ENCODE measurements at places on chromosomes 6 and 20.

- DNase-seq = no peak
Observed at GRCh38 chr6:167210375-167211294, 52.9 kb upstream of the GPR31 start.

DNA sequence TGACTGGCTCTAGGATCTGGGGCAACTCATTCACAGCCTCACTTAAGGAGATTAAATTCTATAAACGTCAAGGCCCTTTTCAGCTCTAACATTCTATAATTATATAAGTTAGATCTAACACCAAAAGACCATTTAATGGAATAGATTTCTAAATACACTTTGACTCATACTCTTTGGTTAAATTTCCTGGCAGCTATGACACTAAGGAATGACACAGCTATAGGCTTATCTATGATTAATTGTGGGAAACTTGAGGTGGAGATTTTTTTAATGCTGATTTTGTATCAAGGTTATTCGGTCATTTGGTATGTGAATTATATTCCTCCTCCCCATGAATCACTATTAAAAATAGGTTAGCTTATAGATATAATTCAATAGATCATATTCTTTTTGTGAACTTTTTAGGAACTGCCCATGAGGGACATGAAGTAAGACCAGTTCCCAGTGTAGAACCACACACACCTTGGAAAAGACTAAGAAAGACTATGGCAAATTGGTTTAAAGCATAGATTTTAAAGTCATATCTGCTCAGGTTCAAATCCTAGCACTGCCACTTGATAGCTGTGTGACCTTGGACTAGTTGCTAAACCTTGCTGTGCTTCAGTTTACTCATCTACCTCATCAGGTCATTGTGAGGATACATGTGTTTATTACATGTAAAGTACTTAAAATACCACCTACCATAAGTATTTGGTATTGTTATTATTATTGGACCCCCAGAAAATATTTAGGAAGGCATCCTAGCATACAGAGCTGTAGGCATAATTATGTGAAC is 116.0 kb downstream of the CRYBG1 start:
- no peak for DNase-seq

DNA sequence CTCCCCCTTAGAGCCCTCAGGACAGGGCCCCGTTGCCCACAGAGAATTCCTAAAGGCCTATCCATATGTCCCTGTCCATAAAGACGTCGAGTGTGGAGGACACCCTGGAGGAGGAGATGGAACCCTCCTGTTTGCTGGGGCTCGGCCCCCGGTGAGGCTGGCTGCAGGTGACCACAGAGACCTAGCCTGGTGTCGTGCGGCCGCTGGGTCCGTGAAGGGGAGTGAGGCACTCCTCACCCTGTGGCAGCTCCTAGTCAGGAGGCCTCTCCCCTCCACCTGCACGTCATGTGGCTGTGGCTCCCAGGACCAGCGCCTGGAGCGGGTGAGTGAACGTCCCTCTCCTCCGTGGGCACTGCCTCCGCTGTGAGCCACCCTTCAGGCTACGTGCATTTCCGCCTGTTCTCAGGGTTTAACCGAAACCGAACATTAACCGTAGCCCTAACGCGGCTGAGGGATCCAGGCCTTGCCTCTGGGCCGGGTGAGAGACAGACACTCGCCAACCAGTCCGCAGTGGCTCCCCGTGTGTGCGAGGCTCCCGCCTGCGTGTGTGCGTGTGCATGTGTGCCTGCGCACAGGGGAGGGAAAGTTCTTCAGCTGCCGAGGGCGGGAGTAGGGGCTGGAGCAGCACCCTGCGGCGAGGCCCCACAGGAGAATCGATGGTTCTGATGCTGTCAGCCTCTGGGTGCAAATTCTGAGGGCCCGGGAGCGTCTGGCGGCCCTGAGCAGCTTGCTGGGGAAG is 5.9 kb upstream of the TCEA2 start:
- DNase-seq = no peak

DNA sequence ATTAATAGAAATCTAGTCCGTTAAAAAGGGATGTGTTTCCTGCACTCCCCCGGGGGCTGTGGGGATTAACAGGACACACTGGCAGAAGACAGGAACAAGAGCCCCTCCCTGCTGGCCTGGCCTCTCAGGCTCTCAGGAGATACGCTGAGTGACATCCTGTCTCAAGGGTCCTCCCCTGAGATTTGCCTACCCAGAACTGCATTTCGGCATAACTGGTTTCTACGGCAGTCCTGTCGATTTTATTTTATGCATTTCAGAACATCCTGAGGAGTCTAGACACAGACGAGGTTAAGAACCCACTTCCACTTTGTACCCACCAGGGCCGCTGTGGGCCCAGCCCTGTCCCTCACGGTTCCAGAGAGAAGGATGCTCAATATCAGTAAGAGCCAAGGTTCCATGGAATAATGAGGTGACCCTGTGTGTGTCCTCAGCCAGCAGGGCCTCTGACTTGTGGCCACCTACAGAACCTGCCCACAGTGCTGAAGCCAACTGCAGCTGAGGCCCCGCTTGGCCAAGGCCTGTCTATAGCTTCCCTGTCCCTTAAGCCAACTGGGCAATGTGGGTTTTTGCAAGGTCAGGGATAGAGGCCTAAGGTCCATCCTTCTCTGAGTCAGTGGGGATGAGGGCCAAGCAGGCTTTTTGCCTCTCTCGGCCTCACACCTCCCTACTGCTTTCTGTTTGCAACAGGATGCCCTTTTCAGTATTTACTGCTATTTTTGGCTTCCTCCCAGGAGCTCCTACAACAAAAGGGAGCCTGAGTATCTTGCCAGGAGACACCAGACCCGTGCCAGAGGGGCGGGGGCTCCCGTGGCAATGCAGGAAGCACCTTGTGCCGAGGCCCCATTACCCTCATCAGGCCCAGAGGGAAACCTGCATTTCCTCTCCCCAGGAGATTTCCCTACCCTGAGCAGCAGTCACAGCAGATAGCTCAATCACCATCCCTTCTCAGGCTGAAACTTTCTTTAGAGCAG is 14.7 kb downstream of the UQCC2 start:
- no peak for DNase-seq

- DNase-seq = peak; percentile 23
Observed at GRCh38 chr6:6407071-6407741, 86.7 kb upstream of the F13A1 start.

DNA sequence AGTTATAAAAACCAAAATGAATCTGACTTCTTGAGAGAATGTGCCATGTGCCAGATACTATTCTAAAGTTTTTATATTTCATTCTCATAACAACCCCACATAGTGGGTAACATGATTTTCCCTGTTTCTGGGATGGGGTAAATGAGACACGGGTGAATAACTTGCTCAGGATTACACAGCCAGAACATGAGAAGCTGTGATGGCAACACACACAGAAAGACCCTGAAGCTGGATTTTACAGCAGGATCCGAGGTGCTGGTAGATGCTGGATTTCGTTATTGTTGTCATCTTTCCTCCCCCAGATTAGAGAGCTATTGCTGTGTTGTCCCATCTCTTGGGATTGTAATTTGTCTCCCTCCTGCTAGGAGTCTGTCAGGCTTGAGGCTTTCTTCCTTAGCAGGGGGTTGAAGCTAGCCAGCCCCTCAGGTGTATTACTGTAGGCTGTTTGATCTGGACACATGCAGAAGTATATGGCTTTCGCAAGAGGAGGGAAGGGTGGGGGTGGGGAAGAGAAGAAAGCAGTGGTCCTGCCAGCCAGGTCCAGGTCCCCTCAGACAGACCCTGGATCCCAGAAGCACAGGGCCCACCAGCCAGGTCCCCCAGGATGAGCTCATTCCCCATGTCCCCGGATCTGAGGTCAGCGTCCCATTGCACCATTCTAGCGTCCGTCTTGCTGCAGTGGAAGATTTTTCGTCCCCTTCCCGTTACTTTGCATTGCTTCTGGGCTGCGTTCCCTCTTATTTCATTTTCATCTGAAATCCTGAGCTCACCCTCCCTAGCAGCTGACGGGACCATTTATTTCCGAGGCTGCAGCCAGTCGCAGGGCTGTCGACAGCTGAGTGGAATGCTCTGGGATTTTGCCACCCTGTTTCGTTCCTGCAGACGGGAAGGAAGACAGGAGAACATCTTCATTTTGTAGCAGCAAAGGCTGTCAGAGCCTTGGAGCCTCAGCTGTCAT is 7.3 kb upstream of the KCNG1 start:
- no peak for DNase-seq

- DNase-seq = no peak
Observed at GRCh38 chr20:45408646-45409213, 641 bp downstream of the DBNDD2 start.

- no peak for DNase-seq
Observed at GRCh38 chr6:99882128-99882702, 111.8 kb downstream of the MCHR2 start.

DNA sequence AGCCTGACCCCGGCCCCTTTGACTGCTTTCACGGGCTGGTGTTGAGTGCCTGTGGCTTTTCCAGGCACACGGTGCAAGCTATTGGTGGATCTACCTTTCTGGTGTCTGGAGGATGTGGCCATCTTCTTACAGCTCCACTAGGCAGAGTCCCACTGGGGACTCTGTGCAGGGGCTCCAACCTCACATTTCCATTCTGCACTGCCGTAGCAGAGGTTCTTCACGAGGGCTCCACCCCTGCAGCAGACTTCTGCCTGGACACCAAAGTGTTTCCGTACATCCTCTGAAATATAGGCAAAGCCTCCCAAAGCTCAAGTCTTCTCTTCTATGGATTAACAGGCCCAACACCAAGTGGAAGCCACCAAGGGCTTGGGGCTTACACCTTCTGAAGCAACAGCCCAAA is 691.5 kb upstream of the POU3F2 start:
- no peak for DNase-seq

- DNase-seq = no peak
Observed at GRCh38 chr20:63542696-63543095, 4.9 kb downstream of the SRMS start.

GRCh38 chr6:95518630-95519227 is 58.6 kb upstream of the MANEA start:
- DNase-seq = no peak

- DNase-seq = no peak
Observed at GRCh38 chr6:162099685-162100084, 627.9 kb downstream of the PRKN start.

- DNase-seq = no peak
Observed at GRCh38 chr6:98056955-98057354, 773.9 kb upstream of the MMS22L start.

DNA sequence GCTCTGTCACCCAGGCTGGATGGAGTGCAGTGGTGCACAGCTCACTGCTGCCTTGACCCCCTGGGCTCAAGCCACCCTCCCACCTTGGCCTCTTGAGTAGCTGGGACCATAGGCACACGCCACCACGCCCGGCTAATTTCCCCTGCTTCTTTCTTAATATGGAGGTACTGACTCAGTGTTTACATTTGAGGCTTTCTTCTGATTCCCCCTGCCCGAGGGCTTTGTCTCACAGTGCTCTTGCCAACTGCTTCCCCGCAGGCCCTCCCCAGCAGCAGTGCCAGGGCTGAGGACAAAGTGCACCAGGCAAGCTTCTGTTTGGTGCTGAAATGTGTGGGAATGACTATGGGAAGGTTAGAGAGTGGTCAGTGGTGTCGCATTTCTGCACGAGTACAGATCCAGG is 34.8 kb downstream of the NR2E1 start:
- DNase-seq = no peak

DNA sequence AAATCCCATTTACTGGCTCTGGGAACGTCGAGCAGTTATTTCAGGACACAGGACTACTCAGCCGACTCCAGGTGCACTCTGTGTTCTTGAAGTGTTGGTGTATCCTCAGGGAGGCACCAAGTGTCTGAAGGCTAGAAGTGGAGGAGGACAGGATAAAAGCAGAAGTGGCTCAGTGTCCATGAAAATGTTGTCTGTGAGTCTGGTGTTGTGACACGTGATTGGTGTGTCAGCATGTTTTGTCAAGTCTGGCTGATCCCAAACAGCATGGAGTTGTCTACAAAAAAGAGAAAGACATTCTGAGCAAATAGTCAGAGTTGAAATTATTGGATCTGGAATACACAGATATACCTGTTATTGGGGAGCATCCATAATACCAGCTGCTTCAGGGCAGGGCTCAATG is 30.3 kb downstream of the SCGN start:
- DNase-seq = no peak

- no peak for DNase-seq
Observed at GRCh38 chr6:26743157-26743821, 83.7 kb upstream of the ZNF322 start.

DNA sequence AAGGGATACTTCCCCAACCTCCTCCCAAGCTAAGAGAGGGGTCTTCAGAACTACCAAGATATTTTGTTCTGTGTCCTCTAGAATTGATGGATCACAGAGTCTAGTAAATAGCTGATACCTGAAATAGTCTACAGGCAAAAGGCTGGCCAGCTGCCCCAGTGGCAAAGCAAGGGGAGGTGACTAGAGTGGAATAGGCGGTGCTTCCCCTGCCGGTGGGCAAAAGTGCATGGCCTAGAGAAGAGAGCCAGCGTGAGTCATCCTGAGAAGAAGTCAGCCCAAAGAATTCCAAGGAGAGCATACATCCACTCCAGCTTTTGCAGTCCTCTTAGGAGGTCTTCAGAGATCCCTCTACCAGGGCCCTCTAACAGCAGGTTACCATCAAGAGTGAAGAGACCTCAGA is 14.7 kb downstream of the DPPA5 start:
- no peak for DNase-seq

- DNase-seq = no peak
Observed at GRCh38 chr20:2314759-2315439, 19.1 kb downstream of the TGM3 start.

DNA sequence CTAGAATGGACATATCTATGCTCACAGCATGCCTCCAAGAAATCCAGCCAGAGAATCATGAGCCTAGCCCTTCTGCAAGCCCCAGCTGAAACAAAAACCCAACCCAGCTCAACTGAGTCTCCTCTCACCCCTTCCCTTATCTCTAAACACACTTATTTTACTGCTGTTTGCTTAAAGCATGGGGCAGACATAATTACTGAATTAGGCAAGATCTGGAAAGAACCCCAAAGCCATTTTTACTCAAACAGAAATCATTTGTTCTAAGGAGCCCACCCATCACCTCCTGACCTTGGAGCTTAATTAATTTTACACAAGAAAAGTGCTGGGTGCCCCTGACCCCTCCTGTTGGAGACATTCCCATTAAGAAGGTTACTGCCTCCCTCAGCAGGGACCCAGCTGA is 291.6 kb downstream of the MAFB start:
- no peak for DNase-seq

DNA sequence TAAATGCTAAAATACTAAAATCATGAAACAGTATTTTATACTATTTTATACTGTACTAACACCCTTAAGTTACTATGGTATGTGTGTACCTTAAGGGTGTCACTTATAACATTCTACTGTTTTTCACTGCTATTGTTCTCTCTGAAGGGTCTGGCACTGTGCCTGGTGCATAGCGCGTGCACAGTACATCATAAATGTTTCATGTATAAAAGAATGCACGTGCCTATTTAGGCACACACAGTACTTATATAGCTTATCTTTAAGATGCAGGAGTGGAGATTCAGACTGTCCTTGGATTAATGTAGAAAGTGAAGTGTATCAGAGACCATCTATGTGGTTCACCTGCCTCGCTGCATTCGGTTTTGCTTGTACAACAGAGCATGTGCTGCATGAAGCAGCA is 64.0 kb upstream of the SGK1 start:
- DNase-seq = no peak

GRCh38 chr6:40398810-40399477 is 188.2 kb downstream of the LRFN2 start:
- peak; percentile 45 for DNase-seq
